ENCODE measurements at places on chromosomes 2 and 18.

- peak; percentile 30 for DNase-seq
Measured at GRCh38 chr2:199850718-199851500, at the start of gene FTCDNL1. Gene FTCDNL1, minus strand, starts transcription at chr2:199851192. Its CDS starts 2,230 bp downstream, at chr2:199848962.

GRCh38 chr2:219597552-219598307 is at the start of gene STK11IP:
Gene STK11IP, plus strand, starts transcription at chr2:219597857. Its CDS starts 263 bp downstream, at chr2:219598120.
- DNase-seq: peak; percentile 97

DNA sequence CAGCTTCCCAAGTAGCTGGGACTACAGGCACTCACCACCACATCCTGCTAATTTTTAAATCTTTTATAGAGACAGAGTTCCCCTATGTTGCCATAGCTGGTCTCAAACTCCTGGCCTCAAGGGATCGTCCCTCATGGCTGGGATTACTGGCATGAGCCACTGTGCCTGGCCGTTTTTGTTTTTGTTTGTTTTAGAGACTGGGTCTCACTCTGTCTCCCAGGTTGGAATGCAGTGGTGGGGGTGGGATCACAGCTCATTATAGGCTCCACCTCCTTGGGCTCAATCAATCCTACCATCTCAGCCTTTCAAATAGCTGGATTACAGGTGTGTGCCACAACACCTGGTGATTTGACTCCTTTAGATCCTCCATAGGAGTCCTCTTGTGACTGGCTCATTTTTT is 19.5 kb upstream of the ZDBF2 start:
- DNase-seq: no peak

- no peak for DNase-seq
Measured at GRCh38 chr18:22800551-22800951, 132.6 kb upstream of the RBBP8 start.

GRCh38 chr2:62589691-62590356 is 83.8 kb upstream of the TMEM17 start:
- DNase-seq: no peak

GRCh38 chr2:105600949-105601794 is 143.5 kb upstream of the NCK2 start:
- no peak for DNase-seq

- DNase-seq: peak; percentile 98
Measured at GRCh38 chr2:217695033-217695520, 307.7 kb downstream of the TNS1 start.

GRCh38 chr2:144559681-144560080 is 39.8 kb upstream of the ZEB2 start:
- DNase-seq: no peak

DNA sequence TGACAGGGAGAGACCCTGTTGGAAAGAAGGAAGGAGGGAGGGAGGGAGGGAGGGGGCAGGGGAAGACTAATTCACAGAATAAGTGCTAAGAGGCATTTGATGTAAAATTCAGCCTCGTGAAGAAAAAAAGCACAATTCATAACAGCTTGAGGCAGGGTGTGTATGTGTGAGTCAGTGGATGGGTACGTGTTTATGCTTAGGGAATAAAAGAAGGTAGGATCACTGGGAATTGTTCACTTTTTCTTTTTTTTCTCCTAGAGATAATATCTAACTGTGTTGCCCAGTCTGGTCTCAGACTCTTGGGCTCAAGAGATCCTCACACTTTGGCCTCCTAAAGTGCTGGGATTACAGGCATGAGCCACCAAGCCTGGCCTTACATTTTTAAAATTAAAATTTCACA is 39.2 kb downstream of the WDR33 start:
- peak; percentile 44 for DNase-seq

Data from fibroblast of skin of scalp (primary cell).